Fibroblast of lung (primary cell): ENCODE measurements at places on chromosomes 7 and 10. TPM values are rescaled to one million over a fixed set of nuclear protein-coding genes. Genes with fewer than 3 reads are reported as not detected.

- DNase-seq, result peak; percentile 96
These were observed 449.0 kb upstream of the IGFBP3 start for GRCh38 chr7:46369933-46370654.

- DNase-seq, result peak; percentile 5
These were observed 143.5 kb upstream of the UNC5B start for GRCh38 chr10:71068861-71069271.

GRCh38 chr10:75115137-75115536 is 3.7 kb downstream of the SAMD8 start:
- DNase-seq, result no peak

DNA sequence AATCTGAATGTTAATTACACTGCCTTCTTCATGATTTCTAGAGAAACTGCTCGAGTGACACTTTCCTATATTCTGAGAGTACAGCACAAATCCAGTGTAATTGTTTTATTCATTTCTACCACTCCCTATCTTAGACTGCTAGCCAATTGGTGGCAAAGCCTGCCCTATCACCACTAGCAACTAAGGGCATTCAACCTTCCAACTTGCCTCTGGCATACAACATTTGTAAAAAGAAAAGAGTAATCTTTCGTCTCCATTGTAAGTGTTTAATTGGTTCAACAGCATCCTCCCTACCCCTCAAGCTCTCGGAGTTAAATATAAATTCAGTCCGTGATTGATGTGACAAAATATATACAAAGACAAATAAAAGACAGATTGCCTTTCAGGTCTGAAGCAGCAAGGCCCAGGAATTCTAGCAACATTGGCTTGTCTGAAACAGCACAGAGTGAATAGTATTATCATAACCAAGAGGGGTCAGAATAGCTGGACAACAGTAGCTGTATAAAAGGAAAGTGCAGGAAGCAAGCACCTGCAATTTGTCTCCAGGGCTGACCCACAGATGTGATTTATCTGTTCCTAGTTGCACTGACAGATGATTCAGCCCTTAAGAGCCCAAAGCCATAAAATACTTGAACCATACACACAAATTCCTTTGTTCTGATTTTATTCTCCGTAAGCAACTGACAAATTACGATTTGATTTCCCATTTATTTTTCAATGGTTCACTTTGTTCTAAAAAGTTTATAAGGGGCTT is 47.6 kb upstream of the ANKRD1 start:
- DNase-seq, result peak; percentile 83

Gene UCN3
- total RNA-seq, result not detected in 2 replicates

DNA sequence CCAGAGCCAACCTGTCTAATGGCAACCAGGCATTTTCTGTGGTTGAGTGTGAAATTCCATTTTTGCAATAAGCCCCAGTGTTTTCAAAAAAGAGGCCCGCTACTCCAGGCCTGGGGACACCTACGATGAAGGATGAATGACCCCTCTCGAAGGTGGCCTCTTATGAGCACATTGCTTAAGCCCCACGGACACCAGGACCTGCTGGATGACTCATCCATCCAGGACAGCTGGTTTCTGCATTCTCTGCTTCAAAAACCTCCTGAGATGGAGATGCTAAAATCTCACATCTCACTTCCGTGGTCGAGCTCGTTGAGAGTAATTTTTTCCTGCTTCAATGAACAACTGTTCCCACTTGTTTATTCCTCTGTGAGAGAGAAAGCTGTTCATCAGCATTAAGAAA is 150.2 kb upstream of the FZD8 start:
- no peak for DNase-seq

Gene PLAC9
- 15.7 and 16.7 TPM in 2 replicates for total RNA-seq
